ENCODE measurements at places on chromosomes 3 and 15.

DNA sequence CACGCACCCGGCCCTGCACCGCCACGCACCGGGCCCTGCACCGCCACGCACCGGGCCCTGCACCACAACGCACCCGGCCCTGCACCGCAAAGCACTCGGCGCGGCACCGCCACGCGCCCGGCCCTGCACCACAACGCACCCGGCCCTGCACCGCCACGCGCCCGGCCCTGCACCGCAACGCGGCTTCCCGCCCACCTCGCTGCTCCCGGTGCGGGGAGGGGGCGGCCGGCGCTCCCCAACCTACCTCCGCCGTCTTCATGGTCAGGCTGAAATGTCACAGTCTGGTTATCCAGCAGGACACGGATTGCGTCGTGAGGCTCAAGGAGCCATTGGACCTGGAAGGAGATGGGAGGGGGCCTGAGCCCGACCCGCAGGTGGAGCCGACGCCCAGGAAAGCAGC, 41.8 kb downstream of the MUC20 start:
- no peak for DNase-seq

DNA sequence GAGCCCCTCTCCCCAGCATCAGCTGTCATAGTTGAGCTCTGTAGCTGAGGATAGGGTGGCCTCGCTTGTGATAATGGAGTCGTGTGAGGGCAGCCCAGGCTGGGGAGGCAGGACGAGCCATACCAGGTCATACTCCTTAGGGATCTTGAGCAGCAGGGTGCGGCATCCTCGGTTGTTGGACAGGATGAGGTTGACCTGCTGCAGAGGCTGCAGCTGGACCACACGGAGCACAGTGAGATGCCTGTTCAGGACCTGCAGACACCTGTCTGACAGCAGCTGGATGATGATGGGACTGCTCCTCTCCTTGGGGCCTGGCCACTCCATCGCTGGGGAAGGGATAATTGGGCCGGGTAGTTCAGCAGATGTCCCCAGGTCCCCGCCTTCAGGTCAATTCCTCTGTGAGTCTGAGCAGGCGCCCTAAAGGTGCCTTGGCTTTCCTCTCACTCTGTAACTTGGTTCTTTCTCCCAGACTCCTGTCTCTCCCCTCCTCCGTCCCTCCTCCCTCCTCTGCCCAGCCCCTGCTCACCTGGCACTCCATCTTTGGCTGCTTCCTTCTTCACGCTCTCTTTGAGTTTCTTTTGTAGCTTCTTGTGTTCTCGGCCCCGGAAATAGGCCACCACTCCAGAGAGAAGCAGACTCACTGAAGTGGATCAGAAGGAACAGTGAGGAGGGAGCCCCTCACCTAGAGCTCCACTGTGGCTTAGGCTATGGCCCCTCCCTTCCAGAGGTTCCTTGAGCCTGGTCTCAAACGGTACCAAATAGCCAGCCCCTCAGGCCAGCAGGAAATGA, 7.8 kb downstream of the DUOX2 start:
- no peak for DNase-seq

- DNase-seq, result no peak
These were observed 277.2 kb downstream of the TBL1XR1 start for GRCh38 chr3:176919836-176920765.

DNA sequence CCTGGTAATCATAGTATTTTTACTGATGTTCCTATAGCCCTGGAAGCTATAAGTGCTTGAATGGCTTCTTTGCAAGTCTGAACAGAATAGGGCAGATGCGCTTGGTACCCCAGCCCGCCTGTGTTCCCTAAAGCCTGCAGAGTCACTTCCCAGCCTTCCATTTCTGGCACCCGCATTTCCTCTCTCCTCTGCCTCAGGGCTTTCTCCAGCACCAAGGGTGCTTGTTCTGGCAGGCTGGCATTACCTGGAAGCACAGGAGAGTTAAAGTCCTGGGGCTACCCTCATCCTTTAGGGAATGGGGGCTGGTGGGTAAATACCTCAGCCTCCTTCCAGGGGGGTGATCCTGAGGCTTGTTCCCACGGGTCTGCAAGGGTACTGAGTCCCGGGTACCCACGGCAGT, 7.4 kb upstream of the CHRNA3 start:
- no peak for DNase-seq

- DNase-seq, result no peak
These were observed 2.6 kb downstream of the DPH3 start for GRCh38 chr3:16262174-16262573.

DNA sequence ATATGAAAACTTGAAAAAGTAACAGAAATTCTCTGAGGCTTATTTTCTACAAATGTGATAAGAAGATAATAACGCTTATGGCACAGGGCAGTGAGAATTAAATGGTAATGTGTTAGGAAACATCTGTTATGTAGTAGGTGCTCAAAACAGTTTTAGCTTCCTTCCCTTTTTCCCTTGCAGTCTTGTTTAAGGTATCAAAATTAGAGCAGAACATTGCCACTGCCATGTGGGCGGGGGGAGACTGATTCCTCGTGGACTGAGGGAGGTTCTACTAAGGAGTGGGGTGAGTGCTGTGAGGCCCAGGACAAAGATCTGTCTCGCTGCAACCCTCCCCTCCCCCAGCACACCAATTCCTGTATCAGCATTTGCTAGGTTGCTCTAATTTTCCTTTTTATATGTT, 702.4 kb downstream of the TUSC7 start:
- no peak for DNase-seq

GRCh38 chr3:32447865-32448400, 54.7 kb downstream of the CMTM6 start:
- no peak for DNase-seq

GRCh38 chr3:19392150-19392549, 243.8 kb downstream of the KCNH8 start:
- no peak for DNase-seq

GRCh38 chr3:7368597-7368996, 507.7 kb downstream of the GRM7 start:
- DNase-seq, result no peak

- DNase-seq, result no peak
These were observed 38.8 kb downstream of the SPG21 start for GRCh38 chr15:64950888-64951287.

DNA sequence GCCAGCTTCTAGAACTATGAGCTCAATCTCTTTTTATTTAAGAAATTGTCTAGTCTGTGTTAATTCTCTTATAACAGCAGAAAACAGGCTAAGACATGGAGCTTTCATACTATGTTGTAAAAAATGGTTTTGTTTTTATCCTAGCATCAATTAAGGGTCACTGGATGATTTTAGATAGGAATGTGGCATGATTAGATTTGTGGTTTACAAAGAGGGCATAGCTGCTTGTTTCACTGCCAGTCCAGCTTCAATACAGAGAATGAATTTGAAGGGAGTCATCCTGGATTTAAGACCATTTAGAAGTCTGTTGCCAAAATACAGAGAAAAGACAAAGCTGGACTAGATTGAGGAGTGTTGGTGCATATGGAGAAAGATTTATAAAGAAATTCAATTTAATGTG, 532.6 kb upstream of the CCDC54 start:
- no peak for DNase-seq

GRCh38 chr3:157752956-157753786, 250.0 kb upstream of the VEPH1 start:
- DNase-seq, result no peak

DNA sequence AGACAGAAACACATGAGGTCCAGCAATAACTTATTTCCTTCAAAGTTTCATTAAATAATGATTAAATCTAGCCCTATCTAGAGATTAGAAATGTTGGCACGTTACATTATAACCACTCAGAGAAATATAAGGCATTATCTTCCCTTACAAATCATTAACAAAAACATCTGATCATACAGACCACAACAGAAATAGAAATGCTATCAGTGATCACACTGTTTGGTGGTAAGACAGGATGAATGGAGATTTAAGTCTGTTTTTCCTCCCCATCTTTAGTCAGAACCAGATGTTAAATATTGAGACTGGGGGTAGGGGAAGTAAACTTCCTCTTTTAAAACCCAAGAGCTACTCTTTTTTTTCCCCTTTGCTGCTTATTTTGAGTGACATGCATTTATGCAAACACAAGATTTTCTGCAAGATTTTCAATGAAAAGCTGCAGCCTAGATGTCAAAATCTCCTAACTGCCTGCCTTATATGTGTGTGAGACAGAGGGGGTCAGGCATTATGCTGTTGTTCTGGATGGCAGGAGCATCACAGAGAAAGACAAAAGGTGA, 70.4 kb downstream of the CBLB start:
- no peak for DNase-seq

DNA sequence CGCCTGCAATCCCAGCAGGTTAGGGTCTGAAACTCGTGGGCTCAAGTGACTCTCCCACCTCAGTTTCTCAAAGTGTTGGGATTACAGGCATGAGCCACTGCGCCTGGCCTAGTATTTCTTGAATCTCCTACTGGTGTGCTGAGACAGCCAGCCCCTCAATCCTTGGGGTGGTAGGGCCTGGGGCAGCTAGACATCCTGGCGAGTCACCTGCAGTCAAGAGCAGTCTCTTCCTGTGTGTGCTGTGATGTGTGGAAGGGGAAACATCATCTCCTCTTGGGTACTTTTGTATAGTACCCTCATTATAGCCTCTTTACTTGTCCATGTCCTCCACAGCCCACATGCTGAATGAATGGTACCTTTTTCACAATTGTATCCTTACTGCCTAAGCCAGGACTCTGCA, 4.9 kb upstream of the HEXA start:
- DNase-seq, result no peak

GRCh38 chr15:51758645-51759044, 7.2 kb downstream of the TMOD2 start:
- DNase-seq, result no peak

DNA sequence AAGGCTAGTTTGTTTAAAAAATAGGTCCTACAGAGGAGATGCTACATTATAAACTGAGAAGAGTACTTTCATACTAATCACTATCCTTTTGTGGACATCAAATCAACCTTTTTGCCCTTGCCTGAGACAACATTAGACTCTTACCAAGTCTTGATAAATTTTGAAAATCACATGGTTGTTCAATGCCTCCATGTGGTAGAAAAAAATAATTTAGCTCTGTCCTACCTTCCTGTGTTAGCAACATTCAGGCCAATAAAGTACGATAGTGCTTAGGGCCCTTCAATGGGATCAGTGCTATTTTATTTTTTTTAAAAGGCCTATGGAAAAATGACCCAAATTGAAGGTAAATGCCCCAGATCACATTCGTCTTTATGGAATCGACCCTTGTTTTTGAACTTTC, 5.0 kb upstream of the UBE2E1 start:
- no peak for DNase-seq

DNA sequence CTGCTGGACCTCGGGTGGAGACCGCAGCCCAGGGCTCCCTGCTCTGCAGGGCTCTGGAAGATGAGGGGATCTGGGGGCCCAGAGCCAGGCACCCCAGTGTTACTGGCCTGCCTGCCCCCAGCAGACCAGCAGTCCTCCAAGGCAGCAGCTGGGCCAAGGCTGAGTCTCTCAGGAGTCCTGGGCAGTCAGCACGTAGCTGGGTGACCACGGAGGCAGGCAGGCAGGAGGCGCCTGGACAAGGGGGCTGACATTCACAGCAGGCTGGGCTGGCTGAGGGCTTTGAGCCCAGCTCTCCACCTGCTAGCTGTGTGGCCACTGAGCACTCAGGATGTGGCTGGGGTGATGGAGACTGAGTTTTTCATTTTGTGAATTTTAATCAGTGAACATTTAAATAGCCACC, 67.9 kb downstream of the IQSEC1 start:
- DNase-seq, result no peak

DNA sequence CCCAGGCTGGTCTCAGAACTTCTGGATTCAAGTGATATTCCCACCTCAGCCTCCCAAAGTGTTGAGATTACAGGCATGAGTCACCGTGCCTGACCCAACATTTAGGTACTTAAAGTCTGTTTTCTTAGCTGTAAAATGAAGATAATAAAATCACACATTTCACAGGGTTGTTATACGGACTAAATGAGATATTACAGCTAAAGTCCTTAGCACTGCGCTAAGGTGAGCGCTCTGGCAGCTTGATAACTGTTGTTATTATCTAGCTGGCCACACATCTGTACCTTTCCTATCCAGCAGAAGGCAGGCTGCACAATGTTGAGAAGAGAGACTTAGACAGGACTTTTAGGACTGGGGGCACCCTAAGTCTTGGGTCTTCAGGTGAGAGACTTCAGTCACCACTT, 2.7 kb upstream of the LIPH start:
- no peak for DNase-seq

- no peak for DNase-seq
These were observed 523.2 kb downstream of the RBMS3 start for GRCh38 chr3:29804044-29804443.

GRCh38 chr3:98980915-98981596, 79.6 kb upstream of the DCBLD2 start:
- no peak for DNase-seq

GRCh38 chr3:123327956-123328850, 120.7 kb downstream of the ADCY5 start:
- no peak for DNase-seq

DNA sequence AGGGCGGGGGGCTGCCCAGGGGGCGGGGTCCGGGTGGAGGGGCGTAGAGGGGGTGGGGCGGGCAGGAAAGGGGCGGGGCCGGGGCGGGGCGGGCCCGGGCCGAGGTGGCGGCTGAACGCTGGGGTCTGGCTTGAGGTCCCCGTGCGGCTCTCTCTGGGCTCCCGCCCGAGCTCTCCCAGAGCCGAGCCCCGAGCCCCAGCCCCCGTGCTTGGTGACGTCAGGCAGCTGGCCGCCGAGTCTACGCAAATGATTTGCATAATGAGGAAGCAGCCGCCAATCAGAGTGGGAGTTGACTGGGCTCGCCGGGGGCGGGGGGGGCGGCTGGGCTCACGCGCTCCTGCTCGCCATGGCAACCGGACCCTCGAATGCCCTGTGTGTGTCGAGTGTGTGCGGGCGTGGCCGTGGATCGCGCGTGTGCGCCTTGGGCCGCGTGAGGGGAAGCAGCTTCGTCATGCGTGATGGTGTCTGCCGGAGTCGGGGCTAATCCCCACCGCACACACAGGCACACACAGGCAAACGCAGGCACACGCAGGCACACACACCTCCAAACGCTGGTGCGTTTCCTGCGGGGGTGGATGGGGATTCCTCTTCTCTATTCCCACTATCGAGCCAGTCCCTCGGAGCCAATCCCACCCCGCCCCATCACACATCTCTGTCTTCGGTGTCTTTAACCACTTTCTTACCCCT, at the start of gene CELF6:
TSS of gene CELF6 (minus strand) at position 173 of the 687 bp plus-strand sequence. CDS start 283 bp downstream, outside the sequence.
- DNase-seq, result peak; percentile 57

GRCh38 chr3:101069901-101070798, 76.9 kb upstream of the ABI3BP start:
- DNase-seq, result peak; percentile 1
